NCI-H446 treated with DMSO at 0.1 percent for 48 hours (cell line): ENCODE measurements at places on chromosomes 6 and 20.

- no peak for DNase-seq
Observed at GRCh38 chr6:137010128-137010718, 34.5 kb downstream of the IL20RA start.

DNA sequence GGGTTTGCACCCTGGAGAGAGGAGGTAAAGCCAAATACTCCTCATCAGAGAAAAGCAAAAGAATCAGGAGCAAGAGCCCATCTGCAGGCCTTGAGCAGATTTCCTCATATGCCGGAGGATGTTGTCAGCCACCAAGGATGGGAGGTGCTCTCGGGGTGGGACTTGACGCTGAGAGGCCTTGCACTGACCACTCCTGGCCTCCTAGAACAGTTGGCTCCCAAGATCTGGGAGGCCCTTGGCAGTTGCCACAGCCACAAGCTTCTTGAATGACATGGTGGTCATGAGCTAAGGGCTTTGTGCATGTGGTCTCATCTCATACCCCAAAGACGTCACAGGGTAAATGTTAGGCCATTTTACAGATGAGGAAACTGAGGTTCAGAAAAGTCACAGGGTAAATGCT, 75.2 kb upstream of the PMEPA1 start:
- no peak for DNase-seq

- DNase-seq, result no peak
Observed at GRCh38 chr20:54368570-54368969, 106.8 kb upstream of the DOK5 start.

DNA sequence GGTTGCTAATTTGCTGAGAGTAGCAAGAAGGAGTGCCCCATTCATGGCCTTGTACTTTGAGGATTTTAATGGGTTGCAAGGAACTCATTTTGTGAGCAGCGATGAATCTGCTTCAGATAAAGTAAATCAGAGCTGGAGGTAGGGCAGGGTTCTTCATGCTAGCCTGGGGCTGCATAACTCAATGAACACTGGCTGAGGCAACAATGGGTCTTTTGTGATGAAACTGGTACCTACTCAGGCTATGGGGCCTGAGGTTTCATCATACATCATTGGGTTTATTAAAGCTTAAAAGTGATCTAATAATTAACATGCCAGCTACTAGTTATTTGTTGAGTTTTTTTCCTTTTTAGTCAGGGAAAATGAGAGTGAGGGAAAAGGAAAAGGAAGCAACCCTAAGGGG, 106.9 kb downstream of the FAM50B start:
- no peak for DNase-seq

DNA sequence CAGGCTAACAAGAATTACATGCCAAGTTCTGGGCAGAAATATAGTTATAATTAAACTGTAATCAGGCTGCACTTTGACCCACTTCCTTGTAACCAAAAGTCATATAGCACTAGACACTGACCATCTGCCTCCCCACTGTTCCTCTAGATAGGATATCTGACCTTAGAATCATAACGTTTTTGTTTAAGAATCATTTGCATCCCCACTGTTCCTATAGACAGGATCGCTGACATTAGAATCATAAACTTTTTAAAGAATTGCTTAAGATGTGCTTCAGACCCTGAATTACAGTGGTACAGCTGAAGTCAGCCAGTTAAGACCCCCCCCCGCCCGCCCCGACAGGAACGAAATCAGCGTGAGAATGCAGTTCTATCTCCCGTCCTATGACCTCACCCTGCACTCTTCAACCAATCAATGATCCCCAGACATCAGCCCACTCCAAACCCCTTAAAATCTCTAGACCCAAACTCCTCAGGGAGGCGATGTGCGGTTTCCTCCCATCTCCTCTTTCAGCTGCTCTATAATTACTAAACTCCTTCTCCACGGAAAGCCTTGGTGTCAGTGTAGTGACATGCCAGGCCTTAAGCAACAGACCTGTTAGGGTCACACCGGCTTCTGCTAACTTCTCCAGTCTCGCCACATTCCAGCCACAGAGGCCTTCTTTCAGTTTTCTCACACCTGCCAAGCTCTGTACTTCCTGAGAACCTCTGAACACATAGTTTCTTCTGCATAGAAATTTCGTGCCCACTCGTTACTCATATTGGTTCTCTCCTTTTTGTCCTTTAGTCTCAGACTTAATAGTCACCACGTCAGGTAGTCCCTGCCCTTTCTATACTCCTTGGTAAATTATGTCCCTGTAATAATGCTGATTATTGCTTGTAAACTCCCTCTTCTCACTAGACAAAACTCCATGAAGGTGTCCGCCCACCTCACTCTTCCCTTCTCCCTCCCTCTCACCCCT, 93.5 kb downstream of the DTNBP1 start:
- no peak for DNase-seq

- DNase-seq, result no peak
Observed at GRCh38 chr20:24452498-24453127, 16.8 kb upstream of the SYNDIG1 start.
